ENCODE measurements at places on chromosomes 4 and X.

- DNase-seq, result no peak
These were observed 163.5 kb downstream of the MGST2 start for GRCh38 chr4:139828966-139829664.

GRCh38 chr4:67550857-67551256 lies 5.6 kb upstream of the CENPC start:
- DNase-seq, result no peak

GRCh38 chrX:8403988-8404387 lies 60.6 kb upstream of the VCX3B start:
- no peak for DNase-seq

DNA sequence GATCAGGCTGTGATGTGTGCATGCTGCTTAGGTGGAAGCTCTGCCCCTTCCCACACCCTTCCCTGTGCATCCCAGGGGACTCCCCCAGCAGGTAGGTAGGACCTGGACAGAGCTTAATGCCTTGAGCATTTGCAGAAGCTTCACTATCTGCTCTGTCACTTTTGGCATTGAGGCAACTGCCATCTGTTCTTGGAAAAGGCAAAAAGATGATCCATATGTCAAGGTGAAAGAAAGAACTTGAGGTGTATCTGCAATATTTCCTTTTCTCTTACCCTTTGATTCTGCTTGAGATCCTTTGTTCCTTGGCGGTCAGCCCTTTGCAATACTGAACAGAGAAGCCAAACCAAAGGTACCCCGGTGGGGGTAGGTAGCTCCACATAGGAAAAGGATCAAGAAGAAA lies 37.1 kb upstream of the TBC1D9 start:
- no peak for DNase-seq

GRCh38 chrX:41827886-41828285 lies 95.5 kb downstream of the CASK start:
- DNase-seq, result no peak

- DNase-seq, result no peak
These were observed 17.7 kb upstream of the GPR34 start for GRCh38 chrX:41671082-41671481.

- DNase-seq, result no peak
These were observed 2.0 kb downstream of the TSPAN5 start for GRCh38 chr4:98656443-98656842.

DNA sequence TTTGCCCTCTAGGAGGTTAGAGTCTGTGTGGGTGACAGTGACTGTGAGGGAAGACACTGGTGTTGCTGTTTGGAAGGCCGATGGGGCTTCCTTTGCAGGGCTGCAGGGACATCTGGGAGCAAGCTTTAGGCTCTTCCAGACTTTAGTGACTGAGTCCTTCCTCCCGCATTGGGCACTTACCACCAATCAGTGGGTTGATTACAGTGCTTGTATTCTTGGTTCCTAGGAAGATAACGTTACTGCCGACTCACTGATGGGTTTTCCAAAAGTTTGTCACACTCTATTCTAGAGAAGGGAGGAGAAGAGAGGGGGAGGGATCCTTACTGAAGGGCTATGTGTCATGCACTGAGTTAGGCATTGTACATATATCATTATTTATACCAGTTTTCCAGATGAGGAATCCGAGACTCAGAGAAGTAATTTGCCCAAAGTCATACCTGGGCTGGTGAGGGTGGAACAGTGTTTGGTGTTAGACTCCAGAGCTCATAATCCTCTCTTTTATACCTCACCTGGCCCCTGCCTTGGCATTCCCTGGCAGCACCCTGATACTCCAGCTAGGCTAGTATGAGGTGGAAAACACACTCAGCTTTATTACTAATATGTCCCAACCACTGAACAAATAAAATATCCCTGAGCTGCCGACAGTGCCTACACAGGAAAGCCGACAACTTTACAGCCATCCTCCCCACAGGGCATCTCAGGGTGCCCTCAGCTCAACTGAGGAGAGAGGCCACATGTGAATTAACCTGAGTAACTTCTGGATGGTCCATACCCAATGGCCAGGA lies 3.8 kb downstream of the CHST7 start:
- no peak for DNase-seq

DNA sequence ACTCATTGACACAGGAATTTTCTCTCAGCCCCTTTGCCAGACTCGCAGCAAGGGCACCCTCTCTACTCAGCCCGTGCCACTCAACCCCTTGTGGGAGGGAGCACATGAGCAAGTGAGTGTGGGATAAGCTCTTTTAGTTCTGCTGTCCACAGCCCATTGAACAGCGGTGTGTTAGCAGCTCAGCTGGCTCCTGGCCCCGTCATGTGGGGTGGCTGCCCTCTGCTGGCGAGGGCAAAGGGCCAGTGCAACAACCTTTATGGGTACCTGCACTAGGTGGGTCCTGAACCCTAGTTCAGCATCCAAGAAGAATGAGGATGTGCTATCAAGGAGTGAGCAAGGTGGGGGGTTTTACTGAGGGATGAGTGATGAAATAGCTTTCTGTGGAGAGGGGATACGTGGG lies 85.0 kb upstream of the ZNF81 start:
- peak; percentile 48 for DNase-seq

DNA sequence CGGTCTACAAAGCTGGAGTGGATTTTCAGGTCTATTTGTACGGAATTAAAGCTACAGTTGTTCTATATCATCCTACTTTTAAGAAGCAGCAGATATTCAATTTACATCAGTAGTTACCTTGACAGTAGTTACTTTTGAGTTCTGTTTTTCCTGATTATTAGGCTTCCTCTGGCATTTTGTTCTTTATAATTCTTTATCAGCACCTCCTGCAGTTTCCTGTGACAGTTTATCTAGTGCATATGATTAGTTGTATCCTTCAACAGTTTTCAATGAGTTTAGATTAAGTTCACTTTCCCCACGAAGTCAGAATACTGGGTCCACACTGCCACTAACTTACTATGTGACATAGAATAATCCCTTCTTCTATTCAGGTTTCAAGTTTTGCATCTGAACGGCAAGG lies 71.7 kb downstream of the IDS start:
- no peak for DNase-seq
